CD4-positive, alpha-beta T cell treated with Interleukin-15 for 4 hours (primary cell): ENCODE measurements at places on chromosomes 6 and 20.
A peak's percentile ranks its signal among the peaks of the same experiment; 100 is the strongest.

- DNase-seq, result no peak
Measured at GRCh38 chr6:55437141-55437540, 109.9 kb downstream of the GFRAL start.

GRCh38 chr6:40195428-40196134 lies 261.3 kb upstream of the MOCS1 start:
- DNase-seq, result no peak

DNA sequence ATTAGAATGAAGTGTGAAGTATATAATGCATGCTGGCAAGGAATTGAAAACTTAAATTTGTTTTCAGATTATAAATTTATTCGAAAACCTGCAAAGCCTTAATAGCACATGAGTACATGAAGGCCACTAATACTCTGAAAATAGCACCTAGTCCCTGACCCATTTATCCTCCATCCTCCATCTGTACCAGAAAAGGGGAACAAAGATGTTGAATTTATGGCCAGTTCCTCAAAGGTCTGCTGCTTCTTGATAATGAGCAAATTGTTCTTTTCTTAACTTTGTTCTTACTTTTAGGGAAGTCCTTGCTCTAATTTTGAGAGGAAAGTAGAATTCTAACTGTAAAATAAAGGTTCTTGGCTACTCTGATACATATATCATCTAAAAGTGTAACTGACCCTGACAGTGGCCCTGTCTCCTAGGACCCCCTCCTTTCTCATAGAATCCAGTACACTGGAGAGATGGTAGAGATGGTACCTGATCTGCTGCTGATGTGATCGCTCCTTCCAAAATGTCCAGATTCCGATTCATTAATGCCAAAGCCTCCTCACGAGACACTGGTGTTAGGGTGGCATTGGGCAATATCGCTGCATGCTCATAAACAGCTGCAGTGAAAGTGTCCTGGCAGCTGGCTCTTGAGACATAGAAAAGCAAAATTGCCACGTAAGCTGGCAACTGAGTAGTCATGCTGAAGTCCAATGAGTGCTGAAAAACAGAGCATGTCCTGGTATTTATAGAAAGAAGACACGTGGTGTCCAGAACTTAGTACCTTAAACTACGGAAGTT lies at the start of gene VNN1:
Gene VNN1, minus strand, starts transcription at position 704 of the 783 bp plus-strand sequence. Its CDS starts 20 bp downstream, at position 684.
- DNase-seq, result no peak

GRCh38 chr6:70107852-70108629 lies 194.8 kb downstream of the COL9A1 start:
- peak; percentile 19 for DNase-seq

DNA sequence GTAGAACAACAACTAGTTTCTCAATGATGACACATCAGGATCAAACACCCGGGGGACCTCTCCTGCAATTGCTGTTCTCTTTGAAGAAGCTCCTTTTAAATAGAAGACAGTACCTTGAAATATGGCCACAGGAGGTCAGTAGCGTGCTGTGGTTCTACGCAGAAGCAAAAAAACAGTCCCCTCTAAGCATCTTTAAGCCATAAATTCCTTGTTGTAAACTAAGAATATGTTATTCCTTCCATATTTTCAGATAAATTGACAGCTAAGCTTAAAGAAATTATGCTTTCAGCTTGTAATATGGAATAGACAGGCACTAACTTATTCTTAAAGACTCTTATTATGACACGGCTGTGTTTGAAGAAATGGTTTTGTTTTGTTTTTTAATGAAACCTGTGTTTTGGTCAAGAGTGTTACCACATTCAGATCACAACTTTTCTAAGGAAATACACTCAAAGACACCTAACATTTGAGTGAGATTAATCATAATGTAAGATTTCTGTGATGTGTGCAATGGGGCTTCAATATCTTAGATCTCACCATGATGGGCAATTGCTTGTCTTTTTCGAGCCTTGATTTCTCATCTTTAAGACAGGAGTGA lies 49.7 kb upstream of the IL20RA start:
- peak; percentile 63 for DNase-seq

DNA sequence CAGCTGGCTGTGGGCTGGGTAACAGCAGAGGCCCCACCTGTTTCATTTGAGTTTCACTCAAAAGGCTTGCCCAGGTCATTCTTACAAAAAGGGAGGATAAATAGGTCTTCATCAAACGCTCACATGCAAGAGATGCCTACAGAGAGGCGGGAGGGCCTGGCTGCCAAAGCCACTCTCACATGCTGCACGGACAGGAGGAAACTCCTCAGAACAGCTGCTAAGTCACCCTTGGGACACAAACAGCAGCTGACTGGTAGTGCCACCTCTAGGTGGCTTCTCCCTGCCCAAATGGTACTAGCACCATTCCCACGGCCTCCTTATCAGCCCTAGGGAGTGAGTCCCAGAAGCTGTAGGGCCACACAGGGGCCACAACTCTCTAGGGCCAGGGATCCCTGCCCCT lies 23.8 kb downstream of the SLC22A23 start:
- DNase-seq, result no peak

DNA sequence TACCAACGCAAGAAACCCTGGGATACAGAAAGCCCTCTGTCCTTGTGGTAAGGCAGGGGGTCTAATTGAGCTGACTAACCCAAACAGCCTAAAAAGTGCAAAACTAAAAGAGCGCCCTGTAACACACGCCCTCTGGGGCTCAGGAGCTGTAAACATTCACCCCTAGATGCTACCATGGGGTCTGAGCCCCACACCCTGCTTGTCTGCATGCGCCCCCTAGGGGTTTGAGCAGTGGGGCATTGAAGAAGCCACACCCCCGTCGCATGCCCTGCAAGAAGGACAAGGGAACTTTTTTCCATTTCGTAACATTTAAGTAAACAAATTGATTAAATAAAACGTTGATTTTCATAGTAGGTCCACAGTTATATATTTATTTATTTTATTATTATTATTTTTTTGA lies 616.9 kb upstream of the MAN1A1 start:
- DNase-seq, result no peak

DNA sequence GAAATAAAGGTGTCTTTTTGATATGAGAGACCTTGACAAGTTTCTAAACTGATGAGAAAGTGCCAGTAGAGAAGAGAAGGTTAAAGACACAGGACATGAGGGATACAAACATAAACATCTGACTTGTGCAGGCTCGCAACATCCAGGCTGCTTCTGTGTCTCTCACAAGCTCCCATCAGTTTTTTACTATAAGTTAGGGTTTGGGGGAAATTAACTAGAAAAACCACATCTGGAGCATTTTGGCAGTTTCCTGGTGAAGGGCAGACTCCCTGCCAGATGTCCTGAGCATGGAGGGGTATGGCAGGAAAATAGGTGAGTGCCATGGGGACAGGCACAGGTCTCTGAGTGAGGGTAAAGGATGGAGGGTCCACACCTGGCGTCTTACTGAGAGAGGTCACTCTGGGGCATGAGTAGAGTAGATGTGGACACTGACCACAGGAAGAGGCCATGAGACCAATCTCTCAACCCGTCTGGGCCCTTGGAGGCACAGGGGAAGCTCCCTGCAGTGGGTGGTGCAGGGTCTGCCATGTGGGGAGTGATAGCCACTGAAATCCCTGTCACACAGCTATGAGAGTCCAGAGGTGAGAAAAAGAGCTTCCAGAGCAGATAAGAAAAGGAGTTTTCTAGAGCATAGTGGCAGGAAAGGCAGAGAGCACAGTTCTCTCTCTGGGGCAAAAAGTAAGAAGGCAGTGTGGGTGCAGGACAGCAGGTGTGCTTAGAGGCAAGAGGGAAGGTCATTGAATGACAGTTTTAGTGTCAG lies 193.3 kb upstream of the SYNDIG1 start:
- DNase-seq, result no peak

- DNase-seq, result no peak
Measured at GRCh38 chr20:52688345-52688744, 283.8 kb upstream of the TSHZ2 start.

DNA sequence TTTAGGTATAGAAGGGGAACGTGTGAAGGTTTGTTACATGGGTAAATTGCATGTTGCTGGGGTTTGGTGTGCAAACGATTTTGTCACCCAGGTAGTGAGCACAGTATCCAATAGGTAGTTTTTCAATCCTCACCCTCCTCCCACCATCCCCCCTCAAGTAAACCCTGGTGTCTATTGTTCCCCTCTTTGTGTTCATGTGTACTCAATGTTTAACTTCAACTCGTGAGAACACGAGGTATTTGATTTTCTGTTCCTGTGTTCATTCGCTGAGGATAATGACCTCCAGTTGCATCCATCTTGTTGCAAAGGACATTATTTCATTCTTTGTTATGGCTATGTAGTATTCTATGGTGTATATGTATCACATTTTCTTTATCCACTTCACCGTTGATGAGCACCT lies 11.6 kb upstream of the VNN1 start:
- DNase-seq, result no peak

- DNase-seq, result no peak
Measured at GRCh38 chr6:6748001-6748400, 159.5 kb downstream of the LY86 start.

DNA sequence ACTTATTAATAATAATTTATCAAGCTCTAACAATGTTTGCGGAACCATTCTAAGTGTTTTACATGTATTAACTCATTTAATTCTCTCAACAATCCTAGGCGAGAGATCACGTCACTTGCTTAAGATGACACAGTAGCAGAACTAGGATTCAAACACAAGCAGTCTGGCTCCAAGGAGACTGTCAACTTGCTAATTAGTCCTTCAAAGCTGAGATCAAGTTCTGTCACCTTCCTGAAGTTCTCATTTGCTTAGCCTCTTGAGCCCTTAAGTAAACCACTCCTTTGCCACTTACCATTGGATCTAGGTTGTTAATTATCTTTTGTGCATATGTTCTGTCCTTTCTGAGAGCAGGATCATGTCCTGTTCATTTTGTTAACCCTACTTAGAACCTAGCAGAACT lies 14.1 kb downstream of the FKBP5 start:
- no peak for DNase-seq

DNA sequence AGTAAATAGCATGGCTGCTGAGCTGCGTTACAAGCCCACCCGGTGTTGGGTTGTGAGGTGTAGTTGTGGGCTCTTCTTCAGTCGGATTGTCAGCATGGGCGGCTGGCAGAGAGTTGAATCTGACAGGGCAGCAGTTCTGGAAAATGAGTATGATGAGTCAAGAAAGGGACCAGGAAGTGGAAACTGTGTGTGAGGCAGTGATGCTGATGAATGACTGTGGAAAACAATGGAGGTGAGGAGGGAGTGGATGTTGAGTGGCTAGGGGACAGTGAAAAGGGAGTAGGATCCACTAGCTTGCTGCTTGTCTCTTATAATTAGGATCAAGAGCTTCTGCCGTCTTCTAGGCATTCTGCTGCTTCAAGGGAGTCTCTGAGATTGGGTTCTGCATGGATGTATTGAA lies 154.3 kb downstream of the ESR1 start:
- DNase-seq, result no peak

DNA sequence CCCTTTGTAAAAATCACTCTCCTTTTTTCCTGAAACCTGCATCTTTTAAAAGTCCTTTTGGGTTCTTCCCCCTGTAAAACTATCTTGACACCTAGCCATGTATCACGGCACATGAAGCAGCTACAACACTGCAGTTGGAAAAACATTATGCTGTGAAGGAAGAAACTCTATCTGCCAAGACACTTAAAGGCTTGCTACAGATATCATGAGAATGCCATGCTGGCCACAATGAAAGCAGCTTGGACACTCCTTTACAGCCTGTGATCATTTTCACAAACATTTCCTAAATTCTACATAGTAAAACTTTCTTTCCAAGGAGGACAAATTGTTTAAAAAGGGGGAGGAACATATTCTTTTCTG lies 31.8 kb downstream of the CNKSR3 start:
- DNase-seq, result no peak

DNA sequence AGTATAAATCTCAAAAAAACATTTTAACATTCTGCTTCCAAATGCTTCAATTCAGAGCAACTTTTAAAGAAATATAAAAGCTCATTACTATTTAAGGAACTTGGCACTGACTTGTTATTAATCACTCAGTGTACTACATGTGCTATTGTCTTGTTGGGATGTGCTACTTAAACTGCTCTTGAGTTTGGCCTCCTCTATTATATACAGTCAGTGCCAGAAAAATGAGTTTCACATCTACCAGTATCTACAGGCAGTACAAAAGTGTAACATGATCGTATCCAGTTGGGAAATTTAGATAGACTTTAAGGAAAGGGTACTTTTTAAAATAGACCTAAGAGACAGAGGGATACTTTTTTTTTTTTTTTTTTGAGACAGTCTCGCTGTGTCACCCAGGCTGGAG lies 627.3 kb upstream of the SLC35B3 start:
- no peak for DNase-seq

DNA sequence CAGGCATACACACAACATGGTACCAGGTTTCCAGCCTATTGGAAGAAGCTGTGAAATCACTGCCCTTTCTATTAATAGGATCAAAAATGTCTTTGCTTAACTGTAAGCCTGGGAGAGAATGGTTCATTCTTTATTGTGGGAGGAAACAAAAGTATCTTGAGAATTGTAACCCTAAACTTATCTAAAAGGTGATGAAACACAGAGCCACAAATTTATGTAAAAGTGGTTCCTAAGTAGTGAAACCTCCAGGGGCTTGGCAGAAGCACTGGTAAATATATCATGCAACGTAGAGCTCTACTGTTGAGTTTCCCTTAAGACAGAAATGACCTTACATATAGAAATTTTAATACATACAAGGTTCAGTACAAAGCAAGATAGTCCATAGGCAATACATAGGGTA lies 17.2 kb upstream of the NOX3 start:
- DNase-seq, result no peak

- DNase-seq, result no peak
Measured at GRCh38 chr6:154478021-154478700, 32.3 kb downstream of the CNKSR3 start.

DNA sequence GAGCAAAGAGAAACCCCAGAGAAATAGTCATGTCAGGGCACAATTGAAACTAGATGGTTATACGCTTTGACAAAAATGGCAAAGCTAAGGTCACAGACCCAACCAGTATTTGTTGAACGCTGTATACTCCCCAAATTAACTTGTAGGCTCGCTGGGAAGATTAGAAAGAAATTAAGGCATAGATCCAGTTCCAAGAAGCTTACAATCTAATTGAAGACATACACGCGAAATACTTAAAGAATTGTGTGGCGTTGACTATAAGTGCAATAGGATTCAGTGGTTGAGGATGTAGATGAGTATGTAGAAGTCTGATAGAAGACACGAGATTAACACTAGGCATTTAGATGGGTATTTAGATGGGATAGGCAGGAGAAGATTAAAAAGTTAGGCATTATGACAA lies 525 bp downstream of the FAM229B start:
- DNase-seq, result no peak

- DNase-seq, result no peak
Measured at GRCh38 chr6:41626917-41627316, 11.4 kb upstream of the MDFI start.

- no peak for DNase-seq
Measured at GRCh38 chr20:20317195-20317594, 50.7 kb upstream of the INSM1 start.

- peak; percentile 28 for DNase-seq
Measured at GRCh38 chr6:24719125-24719971, at the start of gene C6orf62. Gene C6orf62 (minus strand): TSS chr6:24719154. CDS start chr6:24718668, 486 bp downstream.

- no peak for DNase-seq
Measured at GRCh38 chr6:114718716-114719270, 376.0 kb upstream of the HS3ST5 start.

GRCh38 chr20:62405108-62405980 lies 1.7 kb downstream of the CABLES2 start:
- DNase-seq, result no peak

- DNase-seq, result no peak
Measured at GRCh38 chr6:135576055-135576454, 78.5 kb upstream of the AHI1 start.

GRCh38 chr6:41914869-41915530 lies 5.9 kb downstream of the MED20 start:
- no peak for DNase-seq

- no peak for DNase-seq
Measured at GRCh38 chr6:108556866-108557493, 3.7 kb upstream of the FOXO3 start.
